Activated CD4-positive, CD25-positive, alpha-beta regulatory T cell (primary cell): ENCODE measurements at places on chromosomes 2 and 18.

DNA sequence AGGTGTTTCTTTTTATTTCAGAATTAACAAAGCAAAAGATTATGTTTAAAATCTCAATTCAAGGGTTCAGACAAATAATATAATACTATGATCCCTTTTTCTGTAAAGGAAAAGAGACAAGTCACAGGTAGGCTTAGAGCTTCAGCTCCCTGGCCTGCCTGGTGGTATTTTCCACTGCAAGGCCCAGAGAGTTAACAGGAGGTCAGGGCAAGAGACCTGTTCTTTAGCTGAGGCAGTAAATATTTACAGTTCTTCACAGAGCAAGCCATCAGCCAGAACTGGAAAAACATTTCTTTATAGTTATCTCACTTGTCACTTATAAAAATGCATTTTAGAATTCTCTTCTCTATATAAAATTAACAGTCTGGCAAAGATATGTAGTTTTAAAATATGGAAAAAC, 70.1 kb downstream of the EPG5 start:
- no peak for DNase-seq

DNA sequence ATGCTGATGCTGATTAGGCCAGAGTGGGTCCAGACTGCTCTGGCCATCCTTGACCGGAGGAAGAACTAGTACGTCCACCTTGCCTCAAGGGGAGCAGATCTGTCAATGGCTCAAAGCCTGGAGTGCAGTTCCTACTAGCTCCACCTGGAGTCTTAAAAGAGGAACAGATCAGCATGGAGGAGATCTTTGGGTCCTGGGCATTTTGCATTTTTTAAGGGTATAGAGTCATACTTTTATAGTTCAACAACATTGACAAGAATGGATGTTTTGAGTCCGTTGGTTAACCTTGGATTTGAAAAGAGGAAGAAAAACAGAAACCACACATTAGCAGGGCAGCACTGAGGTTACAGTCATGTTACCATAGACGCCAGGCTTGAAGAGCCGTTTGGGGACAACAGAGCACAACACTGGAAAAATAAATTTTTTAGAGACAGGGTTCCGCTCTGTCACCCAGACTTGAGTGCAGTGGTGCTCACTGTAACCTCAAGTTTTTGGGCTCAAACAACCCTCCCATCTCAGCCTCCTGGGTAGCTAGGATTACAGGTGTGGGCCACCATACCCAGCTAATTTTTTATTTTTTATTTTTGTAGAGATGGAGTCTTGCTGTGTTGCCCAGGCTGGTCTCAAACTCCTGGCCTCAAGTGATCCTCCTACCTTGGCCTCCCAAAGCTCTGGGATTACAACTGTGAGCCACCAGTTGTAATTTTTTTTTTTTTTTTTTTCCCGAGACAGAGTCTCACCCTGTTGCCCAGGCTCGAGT, 78.5 kb downstream of the PRKCE start:
- no peak for DNase-seq

DNA sequence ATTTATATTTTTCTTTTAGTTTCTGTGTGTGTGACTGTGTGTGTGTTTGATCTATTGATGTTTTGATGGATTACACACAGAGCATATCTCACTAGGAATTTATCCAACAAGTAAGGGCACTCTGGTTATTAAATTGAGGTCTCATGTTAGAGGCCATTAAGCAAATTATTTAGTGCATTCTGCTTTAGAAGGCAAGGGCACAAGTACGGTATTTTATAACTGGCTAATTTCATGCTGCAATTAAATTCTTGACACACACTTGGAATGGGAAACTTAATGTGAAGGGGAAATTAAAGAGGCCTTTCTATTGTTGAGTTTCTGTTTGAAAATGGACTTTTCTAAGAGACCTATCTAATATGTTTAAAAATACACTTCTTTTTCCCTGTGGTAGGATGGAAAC, 25.8 kb downstream of the NYAP2 start:
- DNase-seq, result no peak

DNA sequence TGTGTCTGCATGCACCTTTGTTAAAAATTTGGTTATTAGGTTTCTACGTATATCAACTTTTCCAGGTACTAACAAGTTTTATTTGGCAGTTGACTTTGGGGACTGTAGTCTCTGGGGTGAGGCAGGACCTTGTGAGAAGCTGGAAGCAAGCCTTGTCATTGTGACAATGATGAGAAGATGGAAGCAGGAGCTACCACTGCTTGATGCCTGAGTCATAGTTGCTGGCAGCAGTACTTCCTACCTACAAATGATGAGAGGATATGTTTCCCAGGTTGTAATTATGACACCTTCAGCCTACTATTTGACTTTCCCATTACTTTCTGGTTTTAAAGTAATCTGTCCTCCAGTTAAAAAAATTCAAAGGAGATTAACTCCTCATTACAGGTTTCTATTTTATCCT, 516.3 kb downstream of the NRXN1 start:
- DNase-seq, result no peak

- no peak for DNase-seq
Observed at GRCh38 chr18:47120428-47120827, 29.9 kb downstream of the HDHD2 start.

DNA sequence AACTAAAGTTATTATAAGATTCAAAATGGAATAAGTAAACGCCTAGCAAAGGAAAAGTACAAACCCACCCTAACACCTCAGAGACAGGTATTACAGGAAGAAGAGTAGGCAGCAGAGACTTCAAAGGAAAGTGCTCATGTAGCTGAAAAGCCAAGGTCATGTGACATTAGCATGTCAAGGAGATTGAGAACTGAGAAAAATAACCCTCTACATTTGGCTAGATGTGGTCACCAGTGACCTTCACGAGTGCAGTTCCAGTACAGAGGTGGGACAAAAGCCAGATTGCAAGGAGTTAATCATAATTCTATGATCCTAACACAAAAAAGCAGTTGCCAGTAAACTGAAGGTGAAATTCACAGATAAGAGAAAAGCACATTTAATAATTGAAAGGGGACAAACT, 252.7 kb downstream of the ZEB2 start:
- no peak for DNase-seq

- DNase-seq, result no peak
Observed at GRCh38 chr2:240959214-240959940, 39.0 kb upstream of the SNED1 start.

DNA sequence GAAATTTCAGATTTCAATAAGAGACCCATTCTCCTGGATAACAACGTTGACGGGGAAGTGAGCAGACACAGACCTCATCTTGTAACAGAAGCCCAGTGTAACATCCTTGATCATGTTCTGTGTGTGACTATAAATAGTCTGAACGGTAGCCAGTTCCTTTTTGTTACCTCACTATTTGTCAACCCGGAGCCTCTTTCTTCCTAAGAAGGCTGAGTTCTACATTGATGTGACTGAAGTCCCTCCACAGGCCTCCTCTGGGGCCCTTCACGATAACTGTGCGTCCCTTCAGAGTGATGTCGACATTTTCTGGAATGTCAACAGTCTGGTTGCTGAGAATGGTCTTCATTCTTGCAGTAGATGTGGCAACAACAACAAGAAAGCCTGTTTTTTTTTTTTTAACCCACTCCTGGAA, 6.3 kb upstream of the PLEKHM3 start:
- no peak for DNase-seq
